ENCODE measurements at places on chromosomes 7 and 10.

DNA sequence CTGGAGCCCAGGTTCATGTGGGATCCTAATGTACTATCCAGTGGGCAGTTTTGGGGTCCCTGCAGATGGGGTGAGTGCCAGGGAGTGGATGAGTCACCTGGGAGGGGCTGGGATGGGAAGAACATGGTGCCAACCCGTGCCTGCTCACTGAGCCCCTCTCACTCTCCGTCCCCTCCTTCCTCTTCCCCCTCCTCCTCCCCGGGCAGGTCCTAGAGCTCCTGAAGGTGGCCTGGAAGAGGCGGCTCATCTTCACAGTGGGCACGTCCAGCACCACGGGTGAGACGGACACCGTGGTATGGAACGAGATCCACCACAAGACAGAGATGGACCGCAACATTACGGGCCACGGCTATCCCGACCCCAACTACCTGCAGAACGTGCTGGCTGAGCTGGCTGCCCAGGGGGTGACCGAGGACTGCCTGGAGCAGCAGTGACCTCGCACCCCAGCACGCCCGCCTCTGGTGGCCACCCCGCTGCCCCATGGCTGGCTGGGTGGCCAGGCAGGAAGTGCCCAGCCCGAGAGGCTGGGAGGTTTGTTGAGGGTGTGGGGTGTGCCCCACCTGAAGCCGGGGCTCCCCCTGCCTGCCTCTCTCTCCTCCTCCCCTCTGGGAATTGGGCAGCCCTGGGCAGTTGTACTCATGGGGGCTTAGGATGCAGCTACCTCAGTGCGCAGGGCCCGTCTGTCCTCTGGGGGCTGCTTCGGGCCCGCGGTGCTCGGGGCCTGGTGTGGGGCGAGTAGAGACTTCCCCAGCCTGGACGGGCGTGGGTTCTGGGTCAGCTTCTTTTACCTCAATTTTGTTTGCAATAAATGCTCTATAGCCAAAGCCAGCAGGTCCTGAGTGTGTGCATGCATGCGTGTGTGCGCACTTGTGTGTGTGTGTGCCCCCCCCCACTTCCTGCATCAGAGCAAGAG lies 4.9 kb upstream of the UPK3B start:
- no peak for DNase-seq

GRCh38 chr10:123868038-123869019 lies 23.3 kb downstream of the CPXM2 start:
- no peak for DNase-seq

DNA sequence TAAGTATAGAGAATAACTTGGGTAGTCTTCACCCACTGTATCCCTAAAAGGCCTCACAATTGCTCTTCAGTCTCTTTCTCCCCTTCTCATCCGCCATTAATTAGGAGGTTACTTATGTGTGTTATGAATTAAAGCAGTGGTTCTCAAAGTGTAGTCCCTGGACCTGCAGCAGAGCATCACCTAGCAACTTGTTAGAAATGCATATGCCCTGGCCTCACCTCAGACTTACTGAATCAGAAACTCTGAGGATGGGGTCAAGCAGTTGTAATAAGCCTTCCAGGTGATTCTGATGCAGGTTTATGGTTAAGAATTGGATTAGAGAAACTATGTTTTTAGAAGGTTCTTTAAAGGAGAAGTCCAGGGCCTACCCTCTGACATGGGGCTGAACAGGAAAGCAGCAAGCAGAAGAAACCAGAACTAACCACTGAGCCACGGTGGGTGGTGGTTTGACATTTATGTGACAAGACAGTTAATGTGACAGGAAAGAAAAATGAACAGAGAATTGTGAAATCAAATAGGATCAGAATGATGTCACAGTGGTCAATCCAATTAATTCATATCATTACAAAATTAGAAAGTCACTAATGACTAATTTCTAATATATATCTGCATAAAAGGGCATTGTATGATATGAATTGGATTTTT lies 37.6 kb downstream of the ENTPD1 start:
- DNase-seq: no peak

- DNase-seq: no peak
Measured at GRCh38 chr7:4003503-4003902, 678.6 kb upstream of the FOXK1 start.

DNA sequence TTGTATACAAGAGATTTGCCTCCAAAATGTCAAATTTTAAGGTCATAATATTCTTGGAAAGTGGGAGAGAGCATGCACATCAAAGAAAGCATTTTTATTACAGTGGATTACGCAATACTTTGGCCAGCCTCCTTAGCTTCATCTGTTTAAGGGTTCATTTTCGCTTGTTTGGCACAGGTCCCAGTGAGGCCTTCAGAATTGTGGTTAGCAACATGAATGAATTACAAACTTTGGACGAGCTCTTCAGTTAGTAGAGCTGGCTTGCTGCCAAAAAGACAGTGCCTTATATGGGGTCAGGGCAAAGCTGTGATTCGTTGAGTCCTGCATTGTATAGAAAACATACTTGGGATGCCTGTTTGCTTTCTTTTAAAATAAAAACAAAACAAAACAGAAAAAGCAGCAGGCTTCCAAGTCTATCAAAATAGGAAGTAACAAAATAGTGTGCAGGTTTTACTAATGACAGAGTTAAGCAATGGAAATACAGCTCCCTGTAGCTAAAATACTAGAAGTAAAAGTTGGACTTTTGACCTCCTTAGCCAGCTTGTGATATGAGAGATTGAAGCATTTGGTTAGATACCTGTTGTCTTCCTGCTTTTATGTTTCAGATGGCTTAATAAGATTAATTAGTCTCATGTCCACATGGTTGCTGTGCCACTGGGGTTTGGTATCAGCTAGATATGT lies 190.8 kb downstream of the MLLT10 start:
- DNase-seq: peak; percentile 90

DNA sequence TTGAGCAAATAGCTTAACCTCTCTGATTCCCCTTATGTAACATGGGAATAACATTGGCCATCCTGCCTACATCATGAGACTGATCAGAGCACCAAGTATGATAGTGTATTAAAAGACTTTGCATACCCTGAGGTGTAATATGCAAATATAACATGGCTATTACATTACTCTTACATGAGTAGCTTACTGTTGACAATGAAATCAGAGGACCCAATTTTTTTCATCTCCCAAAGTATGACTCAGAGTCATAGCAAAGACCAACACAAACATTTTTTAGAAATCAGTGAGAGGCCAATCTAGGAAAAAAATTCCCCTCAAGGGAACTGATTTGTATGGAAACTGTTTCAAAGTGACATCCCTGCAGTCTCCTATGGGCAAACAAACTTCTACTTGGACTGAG lies 47.0 kb upstream of the TMEM140 start:
- peak; percentile 4 for DNase-seq

GRCh38 chr7:1283941-1284742 lies 51.5 kb downstream of the UNCX start:
- DNase-seq: no peak

- no peak for DNase-seq
Measured at GRCh38 chr7:158858592-158859503, 2.5 kb downstream of the DYNC2I1 start.

DNA sequence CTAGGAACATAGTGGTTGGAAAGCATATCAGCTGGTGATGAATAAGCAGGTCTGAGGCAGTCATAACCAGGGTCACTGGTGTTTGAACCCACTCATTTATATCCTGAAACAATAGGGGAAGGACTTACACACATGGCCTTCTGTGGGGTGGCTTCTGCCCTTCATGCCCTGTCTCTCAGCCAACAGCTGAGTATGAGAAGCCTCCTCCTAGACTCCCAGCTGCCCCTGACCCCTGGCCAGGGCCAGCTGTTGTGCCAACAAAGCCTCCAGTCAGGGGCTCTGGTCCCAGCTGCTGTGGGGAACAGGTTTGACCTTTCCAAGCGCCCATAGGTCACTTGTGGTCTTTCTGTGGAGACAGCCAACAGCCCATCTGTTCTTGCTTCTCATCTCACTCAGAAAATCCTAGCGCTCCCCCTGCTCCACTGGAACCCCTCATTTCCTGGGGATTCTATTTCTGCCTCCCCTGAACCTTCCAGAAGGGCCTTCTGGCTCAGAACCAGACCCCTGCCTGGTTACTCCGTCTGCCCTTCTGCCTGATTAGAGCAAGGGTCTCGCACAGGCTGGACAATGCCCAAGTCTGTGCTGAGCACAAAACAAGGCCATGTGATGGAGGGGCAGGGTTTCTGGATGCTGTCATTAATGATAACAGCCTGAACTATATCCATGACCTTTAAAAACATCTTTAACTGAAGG lies 9.7 kb upstream of the PURB start:
- no peak for DNase-seq

- DNase-seq: no peak
Measured at GRCh38 chr7:27198871-27199801, 755 bp downstream of the HOXA13 start.

GRCh38 chr7:142248-142941 lies 50.0 kb upstream of the FAM20C start:
- DNase-seq: no peak

DNA sequence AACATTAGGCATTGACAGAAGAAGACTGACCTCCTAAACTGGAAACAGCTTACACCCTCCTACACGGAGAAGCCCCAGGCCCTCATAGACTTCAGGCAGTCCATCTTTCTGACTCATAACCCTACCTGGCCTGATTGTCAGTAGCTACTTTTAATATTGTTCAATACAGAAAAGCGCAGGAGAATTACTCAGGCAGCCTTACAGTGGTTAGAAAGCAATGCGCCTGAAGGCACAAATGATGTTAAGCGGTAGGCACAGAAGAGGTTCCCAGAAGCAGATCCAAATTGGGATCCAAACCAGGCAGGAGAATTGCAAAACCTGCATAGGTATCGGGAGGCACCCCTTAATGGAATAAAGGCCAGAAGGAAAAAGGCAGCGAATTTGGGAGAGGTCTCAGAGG lies 5.4 kb upstream of the CYREN start:
- DNase-seq: no peak

GRCh38 chr7:1691601-1692514 lies 21.8 kb downstream of the ELFN1 start:
- DNase-seq: no peak

- DNase-seq: no peak
Measured at GRCh38 chr10:29346296-29347001, 57.6 kb downstream of the LYZL1 start.

DNA sequence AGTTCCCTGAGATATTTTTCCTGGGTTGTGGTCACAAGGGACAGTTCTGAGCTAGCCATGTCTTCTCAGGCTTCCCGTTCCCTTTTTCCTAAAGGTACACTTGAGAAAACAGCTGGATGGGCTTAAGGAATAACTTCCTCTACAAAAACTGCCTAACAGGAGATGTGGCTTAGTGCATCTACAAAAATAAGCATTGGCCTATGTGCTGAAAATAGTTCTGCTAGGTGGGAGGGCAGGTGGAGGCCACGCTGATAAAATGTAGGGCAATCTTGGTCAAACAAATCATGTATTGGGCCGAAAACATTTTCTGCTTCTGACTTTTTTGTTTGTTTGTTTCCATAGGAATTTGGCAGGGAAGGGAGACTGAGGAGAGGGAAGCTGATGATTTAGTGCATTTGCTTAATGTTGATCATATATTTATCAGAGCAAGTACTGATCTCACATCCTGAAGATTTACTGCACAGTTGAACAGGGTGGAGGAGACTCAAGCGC lies 409.4 kb upstream of the FZD8 start:
- DNase-seq: no peak

- DNase-seq: no peak
Measured at GRCh38 chr10:132932461-132933307, 9.7 kb downstream of the CFAP46 start.

DNA sequence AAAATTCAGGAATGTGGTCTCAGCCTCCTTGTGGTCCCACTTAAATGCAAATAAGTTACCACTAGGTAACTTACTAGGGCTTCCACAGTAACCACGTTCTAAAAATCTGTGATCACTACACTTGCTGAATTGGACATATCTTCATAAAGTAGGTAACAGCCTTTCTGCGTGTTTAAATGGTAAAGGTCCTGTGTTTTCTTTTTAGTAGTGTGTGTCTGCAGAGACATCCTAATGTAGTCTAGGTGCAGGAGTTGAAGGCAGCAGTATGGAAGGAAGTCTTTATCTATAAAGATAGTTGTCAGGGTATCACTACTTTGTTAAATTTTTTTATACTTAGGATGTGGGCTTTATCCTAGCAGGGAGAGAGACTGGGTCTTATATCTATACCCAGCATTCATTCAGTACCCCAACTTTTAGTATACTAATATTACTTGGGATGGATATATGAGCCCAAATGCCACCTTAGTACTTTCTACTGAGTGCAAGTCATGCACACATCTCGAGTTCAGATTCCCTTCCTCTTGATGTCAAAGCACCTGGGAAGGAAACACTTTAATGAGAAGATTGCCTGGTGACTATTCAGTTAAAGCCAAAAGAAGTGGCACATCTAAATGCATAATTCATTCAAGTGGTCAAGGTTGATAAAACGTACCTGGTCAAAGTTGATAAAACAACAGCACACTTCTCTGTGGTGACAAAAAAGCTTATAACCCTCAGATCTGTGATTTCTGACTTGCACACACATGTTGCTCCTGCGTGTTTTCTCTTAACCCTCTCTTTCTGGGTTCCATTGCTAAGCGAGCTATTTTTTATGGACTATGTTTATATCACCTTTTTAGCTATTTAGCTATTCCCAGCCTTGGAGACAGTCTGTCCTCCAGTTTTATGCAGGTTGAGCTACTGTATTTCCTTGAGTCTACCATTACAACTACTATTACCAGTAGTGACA lies 281.1 kb upstream of the DKK1 start:
- DNase-seq: no peak

DNA sequence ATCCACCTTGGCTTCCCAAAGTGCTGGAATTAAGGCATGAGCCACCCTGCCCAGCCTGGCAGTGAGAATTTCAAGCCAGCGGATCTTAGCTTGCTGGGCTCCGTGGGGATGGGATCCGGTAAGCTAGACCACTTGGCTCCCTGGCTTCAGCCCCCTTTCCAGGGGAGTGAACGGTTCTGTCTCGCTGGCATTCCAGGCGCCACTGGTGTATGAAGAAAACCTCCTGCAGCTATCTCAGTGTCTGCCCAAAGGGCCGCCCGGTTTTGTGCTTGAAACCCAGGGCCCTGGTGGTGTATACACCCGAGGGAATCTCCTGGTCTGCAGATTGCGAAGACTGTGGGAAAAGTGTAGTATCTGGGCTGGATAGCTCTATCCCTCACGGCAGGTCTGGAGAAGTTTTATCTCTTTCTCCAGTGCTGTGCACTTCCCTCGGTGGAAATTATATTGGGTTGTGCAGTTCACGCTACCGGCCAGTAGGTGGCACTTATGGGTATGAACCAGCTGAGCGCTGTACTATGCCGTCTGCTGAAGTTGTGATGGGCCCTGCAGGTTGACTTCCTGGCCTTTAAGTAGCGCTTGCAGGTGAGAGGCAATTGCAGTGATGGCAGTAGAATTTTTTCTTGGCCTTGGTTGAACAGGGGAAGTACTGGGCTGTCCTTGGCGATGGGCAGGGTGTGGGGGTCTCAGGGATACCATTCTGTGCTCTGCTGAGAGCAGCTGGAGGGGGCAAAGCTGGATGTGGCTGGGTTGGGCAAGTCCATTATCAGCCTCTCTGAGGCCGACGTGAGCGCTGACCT lies 138.0 kb upstream of the MTPN start:
- DNase-seq: no peak

GRCh38 chr7:140635816-140636215 lies 4.8 kb downstream of the DENND2A start:
- DNase-seq: no peak

GRCh38 chr10:63760034-63760707 lies 239.0 kb downstream of the REEP3 start:
- no peak for DNase-seq

Measured in HS-27A (cell line).